ENCODE measurements at places on chromosomes 13 and 19. TPM values are rescaled to one million over a fixed set of nuclear protein-coding genes. Genes with fewer than 3 reads are reported as not detected.

GRCh38 chr13:108268466-108269112, 929 bp upstream of the TNFSF13B start:
- no peak for DNase-seq

- DNase-seq: no peak
Measured at GRCh38 chr19:38564981-38565690, 52.6 kb downstream of the MAP4K1 start.

- no peak for DNase-seq
Measured at GRCh38 chr13:31022928-31023530, 90.6 kb downstream of the TEX26 start.

Gene ZNF440
- total RNA-seq: 13.6 TPM

Gene PSG11
- total RNA-seq: not detected

Gene SCN1B
- 2.3 TPM for total RNA-seq

- DNase-seq: no peak
Measured at GRCh38 chr13:113049521-113049941, 56.1 kb upstream of the F7 start.

DNA sequence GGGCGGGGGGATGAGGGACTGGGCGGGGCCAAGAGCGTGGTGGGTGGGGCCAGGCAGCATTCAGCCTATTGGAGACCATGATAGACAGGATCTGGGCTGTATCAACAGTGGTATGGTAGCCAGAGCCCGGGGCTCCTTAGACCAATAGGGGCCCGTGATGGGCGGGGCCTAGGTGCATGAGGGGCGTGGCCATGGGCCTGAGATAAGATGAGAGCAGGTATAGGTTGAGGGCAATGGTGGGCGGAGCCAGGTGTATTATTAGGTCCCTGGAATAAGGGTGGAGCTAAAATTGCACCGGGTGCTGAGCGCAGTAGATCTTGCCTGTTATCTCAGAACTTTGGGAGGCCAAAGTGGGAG, 5.3 kb downstream of the ABCA7 start:
- peak; percentile 52 for DNase-seq

GRCh38 chr19:8482696-8483095, 19.7 kb downstream of the PRAM1 start:
- DNase-seq: no peak

Gene APC2
- total RNA-seq: 0.59 TPM

Gene NLRP7
- not detected for total RNA-seq

- peak; percentile 41 for DNase-seq
Measured at GRCh38 chr13:112943309-112944125, 25.5 kb upstream of the MCF2L start.

Gene CLEC17A
- total RNA-seq: not detected

DNA sequence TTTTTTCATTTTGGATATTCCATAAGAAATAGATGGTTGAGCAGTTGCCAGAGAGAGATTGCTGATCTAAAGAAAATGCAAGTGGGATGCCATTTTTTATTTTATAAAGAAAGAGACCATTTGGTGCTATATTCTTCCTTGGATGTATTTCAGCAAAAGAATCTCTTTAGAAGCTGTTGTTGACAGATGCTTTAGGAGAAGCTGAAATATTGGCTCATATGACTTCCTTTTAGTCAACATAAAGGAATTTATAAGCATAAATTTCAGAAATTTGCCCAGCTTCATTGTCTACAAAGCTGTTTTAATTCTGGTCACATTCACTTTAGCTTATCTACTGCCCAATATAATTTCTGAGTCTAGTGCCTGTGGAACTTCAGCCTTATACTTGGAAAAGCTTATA, 36.9 kb downstream of the POLR1D start:
- no peak for DNase-seq

DNA sequence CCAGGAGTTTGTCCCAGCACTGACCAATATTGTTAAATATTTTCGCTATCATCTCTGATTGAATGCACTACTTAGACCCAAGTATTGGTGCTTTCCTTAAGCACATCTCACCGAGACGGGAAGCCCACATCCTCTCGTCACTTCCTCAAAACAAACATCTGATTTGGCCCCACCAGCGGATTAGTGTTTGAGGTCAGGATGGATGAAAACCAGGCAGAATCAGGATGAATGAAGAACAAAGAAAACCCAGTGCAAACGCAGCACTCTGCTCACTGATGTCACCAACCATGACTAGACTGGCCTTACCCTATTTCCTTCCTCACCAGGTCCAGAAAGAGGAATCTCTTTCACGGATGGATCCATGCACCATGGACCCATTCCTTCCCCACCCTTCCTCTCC, 6.0 kb downstream of the PLAUR start:
- no peak for DNase-seq
